ENCODE measurements at places on chromosomes 7 and 10.
A peak's percentile ranks its signal among the peaks of the same experiment; 100 is the strongest.

GRCh38 chr10:6578795-6579182 lies 1.3 kb downstream of the PRKCQ start:
- DNase-seq, result no peak

DNA sequence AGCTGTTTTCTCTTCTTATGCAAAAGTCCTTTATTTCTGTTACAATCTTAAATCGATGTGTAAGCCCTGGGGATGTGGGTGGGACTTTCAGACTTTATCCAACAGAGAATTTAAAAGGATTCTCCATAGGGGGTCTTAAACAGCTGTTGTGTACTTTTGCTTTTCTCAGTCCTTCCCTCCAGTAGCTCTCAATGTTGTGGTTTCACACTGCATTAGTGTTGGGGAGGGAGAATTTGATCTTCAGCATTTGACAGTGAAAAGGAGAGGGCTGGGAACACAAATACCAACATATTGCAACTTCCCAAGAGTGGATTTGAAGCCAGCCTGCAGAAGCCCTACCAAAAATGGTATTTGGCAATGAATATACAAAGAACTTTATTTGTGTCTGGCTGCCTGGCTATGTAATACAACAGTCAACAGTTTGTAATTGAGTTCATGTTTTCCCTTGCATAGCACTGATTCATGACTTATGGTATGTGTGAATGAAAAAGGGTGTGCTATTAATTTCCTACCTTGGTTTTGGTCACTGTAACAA lies 80.1 kb upstream of the CAPZA2 start:
- DNase-seq, result peak; percentile 96

DNA sequence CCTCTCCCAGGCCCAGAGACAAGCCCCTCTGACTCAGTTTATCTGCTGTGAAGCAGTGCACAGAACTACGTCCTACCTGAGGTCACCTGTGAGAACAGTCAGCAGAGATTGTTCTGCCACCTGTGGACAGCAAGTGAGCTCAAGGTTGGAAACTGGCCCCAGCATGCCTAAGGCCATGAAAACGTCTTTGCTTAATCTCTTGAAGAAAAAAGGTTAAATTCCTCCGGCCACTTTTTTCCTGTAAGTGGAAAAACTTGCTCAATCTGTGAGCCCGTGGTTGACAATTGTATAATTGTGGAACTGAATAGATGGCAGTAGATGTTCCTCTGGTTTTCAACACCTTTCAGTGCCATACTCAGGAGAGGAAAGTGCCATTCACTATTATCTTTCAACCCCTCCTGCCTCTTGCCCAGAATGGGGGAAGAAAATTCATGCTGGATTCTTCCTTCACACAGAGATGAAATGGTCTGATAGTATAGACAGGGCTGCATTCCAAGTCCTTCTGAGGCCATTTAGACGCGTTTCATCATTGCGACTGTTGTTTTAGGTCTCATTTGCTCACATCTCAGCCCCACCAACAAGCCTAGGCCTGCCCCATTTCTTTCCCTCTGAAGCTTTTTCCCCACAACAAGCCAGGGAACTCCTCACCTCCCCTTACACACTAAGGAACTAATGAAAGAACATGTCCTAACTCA lies 292.9 kb downstream of the FZD1 start:
- DNase-seq, result no peak

- DNase-seq, result no peak
Measured at GRCh38 chr7:34357068-34357467, 300.9 kb upstream of the NPSR1 start.

DNA sequence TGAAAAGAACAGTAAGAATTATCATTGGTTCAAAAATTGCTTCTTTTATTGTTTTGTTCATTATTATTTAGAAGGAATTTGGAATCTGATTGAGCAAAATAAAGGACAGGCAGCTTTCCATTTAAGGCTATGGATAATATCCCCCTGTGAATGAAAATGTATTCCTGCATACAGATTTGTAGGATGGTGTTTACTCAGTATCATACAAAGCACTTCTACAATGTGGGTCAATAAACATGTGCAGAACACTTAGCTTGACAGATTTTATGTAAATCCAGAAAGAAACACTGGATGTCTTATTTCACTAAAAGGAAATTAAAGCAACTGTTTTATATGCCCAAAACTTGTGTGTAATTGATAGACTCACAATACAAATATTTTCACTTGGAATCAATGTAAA lies 189.7 kb downstream of the THSD7A start:
- no peak for DNase-seq

DNA sequence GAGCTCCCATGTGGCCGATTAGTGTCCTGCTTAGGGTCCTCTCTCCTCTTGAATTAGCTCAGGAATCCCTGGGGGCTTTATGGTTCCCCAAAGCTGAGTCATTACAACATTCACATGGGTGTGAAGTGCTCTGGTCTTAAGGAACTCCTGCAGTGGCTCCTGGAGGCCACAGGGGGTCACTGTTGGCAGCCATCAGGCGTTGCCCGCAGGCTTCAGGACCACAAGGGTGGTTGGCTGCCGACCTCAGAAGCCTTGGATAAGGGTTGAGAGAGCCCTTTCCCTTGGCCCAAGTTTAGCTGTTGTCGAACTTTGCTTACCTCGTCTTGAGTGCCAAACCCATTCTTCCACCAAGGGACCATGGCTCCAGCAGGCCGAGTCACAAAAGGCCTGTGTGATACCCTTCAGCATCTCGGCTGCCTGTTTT lies 61.7 kb downstream of the SH2D4B start:
- DNase-seq, result peak; percentile 46

- no peak for DNase-seq
Measured at GRCh38 chr7:155211173-155211572, 86.5 kb upstream of the INSIG1 start.
